ENCODE measurements at places on chromosomes 6 and 20.
A peak's percentile ranks its signal among the peaks of the same experiment; 100 is the strongest.

DNA sequence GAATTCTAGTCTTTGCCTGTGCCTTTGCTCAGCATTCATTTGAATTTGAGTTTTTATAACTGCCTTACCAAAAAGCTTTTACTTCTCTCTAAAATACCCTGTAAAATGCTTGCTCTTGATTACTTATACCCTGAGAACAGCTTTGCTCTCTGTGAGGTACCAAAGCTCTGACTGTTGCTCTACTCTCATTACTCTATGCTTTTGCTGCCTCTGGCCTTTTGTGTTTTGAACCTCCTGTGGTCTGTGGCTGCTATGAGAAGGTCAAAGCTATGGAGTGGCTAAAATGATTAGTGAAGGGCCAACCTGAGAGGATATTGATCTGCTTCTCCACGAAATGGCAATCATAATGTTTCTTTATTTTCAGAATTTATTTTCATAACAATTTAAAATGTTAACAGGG is 375.6 kb upstream of the IMPG1 start:
- no peak for DNase-seq

DNA sequence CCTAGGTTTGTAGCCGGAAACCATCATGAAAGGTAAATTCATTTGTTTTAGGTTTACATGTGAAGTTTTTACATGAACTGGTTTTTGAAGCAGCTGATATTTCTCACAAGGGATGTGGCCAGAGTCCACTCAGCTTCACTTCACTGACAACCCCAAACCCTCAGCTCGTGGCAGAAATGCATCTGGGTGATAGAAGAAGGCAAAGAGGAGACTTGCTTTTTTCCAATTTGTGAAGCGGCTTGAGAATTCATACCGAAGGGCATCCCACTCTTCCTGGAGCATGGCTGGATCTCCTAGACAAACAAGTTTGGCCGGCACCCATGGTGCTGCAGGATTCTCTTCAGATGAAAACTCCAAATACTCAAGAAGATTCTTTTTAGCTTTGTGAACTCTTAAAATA is 392.8 kb upstream of the CNR1 start:
- DNase-seq, result no peak

DNA sequence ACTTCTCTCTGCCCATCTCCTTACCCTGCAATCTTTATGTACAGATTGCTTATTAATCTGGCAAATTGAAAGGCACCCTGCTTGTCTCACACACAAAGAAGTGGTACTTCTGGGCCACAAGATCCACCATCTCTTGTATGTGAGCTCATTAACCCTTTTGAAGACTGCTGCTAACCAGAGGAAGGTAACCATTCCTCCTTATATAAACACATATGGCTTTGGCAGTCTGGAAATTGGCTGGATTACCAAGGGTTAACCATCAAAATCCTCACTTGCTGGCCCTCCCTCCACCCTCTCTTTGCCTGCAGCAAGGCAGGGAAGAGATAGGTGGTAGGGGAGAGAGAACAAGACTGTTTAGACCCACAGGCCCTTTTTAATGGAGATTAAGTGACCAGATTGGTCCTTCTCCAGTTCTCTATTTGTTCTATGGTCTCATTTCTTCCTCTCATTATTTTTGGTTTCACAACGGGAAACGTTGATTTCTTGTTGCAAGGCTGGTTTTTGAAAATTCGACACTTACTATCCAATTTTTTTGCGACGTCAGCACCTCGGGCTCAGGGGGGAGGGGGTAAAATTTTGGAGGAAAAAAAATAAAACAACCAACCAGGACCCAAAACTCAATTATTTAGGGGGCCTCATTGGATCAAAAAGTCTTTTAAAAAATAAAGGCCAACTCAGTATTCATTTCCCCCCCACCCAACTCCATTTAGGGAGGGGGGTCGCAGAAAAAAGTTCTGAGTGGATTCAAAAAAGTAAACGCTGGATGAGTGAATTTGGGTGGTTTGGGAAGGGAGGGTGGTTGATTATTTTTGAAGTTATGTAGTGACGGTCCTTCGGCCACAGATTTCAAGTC is 859 bp downstream of the PPP1R10 start:
- no peak for DNase-seq

DNA sequence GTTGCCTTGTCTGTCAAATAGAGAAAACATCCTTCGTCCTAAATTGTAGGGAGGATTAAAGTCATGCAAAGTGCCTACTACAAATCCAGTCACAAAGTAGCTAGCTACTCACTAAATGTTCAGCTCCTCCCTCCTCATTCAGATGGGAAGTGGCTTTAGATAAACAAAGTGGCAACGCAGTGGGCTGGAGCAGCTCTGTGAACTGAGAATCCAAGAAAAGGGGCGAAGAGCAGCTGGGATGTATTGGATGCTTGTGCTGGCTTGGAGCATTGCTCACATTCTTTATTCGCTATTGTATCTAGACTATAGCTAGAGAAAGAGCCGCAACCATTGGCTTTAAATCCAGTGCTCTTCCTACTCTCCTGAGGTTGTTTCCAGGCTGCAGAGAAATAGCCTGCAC is 10.3 kb downstream of the MOG start:
- DNase-seq, result no peak

GRCh38 chr20:57399587-57400155 is 8.5 kb downstream of the RBM38 start:
- DNase-seq, result peak; percentile 9

GRCh38 chr6:92667843-92668242 is 751.5 kb downstream of the EPHA7 start:
- no peak for DNase-seq

DNA sequence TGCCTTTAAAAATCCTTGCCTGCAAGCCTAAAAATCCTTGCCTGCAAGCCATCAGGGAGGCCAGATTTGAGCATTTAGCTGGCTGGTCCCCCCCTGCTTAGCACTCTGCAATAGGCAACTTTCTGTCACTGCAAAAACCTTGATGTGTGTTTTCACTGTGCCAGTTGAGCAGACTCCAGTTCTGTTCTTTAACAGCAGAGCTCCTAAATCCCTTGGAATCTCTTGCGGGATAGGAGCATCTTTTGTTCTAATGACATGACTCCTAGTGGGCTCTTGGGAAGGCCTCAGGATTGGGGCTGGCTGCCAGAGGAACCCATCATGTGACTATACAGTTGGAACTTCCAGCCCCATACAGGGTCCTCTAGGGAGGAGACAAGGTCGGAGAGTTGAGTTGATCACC is 50.4 kb downstream of the FAM184A start:
- DNase-seq, result no peak

GRCh38 chr6:150371356-150371755 is 2.5 kb downstream of the IYD start:
- DNase-seq, result no peak

DNA sequence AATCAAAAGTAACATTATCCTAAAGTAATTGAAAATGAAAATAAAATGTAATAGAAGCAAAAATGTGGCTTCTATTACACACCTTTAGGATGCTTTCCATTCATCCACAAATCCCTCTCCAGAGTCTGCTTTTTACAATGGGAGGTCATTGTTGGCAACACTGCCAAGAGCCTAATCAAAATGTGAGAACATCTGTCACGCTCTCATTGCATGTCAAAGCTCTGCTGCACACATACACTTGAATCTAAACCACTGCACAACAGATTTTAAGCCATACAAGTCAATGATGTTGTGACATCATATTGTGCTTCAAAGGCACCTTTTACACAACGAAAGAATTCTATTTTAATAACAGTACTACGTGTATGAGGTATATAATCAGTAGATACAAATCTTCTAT is 82.1 kb downstream of the PREP start:
- DNase-seq, result no peak

GRCh38 chr6:150038202-150039062 is 13.1 kb upstream of the RAET1L start:
- no peak for DNase-seq

DNA sequence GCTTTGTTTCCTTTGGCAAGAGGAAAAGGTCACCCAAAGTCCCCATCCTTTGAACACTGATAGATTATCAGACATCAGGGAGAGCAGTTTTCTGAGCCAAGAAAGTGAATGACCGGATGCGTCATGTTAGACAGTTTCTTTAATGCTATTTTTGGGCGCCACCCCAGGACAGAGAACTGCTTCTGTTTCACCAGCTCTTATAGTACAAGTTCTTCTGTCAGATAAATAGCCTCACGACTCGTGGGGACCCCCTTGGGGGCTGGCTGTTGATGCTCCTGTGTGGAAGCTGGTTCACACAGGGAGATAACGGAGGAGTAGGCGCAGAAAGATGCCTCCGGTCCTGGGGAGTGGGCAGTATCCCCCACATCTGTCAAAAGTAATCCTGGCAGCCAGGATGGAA is 54.6 kb downstream of the NPEPL1 start:
- no peak for DNase-seq

DNA sequence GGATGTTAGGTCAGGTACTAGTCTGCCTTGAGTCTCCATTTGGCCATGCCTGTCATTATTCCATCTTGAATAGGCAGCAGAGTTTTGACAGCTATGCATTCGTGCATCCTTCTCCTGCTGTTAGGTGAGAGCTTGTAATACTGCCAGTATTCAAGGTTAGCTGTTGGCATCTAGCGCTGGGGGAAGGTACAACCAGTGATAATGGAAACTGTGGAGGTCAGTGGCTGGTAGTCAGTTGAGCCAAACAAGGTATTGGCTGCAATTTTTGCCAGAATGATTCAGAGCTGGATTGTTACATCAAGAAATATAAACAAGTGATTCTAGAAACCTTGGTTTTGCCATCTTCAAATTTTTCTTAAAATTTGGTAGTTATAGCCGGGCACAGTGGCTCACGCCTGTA is 6.5 kb downstream of the FAM8A1 start:
- DNase-seq, result no peak

DNA sequence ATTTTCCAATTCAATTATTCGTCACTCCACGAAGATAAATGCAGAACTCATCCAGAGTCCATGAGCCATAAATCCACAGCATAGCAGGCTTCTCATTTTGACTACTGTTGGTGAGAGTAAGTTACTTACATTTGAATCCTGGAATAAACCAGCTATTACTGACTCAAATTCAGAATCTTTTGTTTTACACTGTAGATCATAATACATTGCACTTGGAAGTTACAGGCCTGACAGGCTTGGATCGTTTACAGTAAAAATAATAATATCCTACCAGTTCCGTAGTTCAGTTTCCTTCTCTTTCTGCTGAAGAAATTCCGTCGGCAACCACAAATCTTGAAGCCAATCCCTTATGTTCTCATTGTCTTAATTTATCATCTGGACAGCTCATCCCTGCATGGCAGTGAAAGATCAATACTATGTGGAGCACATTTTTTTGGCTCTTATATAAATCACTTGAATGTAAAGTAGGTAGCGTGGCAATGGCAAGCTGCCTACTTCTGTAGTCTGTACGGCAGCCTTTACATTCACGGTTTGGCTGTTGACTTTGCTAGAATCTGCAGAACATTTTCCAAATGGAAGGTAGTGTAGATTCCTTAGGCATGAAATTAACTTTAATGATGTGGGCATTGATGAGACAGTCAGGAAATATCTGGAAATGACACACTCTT is 142.9 kb downstream of the WDR27 start:
- no peak for DNase-seq

- DNase-seq, result no peak
Observed at GRCh38 chr6:27742833-27743573, 169.2 kb downstream of the OR2B2 start.

- no peak for DNase-seq
Observed at GRCh38 chr20:6746901-6747609, 20.4 kb upstream of the BMP2 start.

DNA sequence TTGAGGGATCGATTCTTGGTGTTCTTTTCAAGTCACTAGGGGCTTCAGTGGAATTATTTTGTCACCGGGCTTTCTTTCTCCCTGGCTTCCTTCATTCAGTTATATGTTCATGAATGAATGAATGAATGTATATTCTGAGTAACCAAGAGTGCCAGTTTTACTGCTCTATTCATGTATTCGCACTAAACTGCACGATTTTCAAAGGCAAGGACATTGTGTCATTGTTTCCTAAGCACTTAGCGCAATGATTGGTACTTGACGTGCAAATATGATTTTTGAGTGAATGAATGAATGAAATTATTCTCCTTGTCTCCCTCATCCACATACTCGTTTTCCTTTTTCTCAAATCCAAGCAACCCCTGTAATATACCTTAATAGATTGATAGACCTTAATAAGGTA is 822 bp downstream of the AFG1L start:
- DNase-seq, result no peak

DNA sequence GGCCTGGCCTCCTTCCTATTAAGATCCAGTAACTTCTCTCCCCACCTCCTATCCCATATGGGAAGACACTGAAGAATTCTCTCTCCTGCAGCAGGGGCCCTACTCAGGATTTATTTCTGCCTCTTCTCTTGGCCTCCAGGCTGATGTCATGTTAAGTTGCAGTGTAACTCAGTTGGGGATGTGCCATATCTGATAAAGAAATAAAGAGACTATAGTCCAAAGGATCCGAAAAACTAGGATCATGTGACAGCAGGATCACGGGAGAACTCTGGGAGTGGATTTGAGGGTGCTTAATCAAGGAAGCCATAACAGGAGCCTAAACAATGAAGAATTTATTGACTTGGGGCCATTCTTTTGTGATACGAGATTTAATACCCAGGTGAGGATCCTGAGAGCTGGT is 38.5 kb upstream of the TGM6 start:
- DNase-seq, result no peak

- DNase-seq, result no peak
Observed at GRCh38 chr20:56467968-56468315, 485 bp upstream of the RTF2 start.

- no peak for DNase-seq
Observed at GRCh38 chr6:45479834-45480751, 102.4 kb upstream of the SUPT3H start.

DNA sequence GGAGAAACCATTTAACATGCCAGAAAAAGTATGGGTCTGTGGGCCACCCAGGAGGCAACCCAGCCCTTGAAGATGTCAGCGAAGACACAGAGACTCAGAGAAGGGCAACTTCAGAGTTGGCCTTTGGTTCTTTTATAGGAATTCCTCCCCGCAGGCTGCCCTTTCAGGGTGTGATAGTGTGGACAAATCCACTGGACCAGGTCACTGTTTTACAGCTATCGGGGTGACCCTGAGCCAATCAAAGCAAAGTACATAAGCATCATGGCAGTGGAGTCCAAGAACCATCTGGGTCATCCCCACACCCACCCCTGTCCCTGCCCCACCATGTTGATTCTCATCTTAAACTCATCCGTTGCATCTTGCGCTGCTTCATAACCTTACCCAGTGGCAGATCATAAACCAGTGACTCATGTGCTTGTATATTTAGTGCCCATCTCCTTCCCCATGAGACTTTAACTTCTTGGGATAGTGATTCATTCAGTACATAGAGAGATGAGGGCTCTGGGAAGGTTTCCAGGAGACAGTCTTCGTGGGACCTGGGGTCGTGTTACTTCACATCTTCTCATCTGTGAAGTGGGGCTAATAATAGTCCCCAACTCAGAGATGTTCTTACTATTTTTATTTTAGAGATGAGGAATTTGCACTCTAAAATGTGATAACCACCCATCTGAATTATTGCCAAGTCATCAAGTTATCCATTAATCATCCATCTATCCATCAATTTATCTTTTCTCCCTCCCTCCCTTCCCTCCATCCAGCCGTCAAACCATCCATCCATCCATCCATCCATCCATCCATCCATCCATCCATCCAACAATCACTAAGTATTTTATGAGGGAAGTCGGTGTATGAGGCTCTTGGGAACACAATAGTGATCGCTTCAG is 51.0 kb downstream of the EDN3 start:
- DNase-seq, result no peak

- peak; percentile 29 for DNase-seq
Observed at GRCh38 chr6:36912586-36912985, 26.8 kb downstream of the C6orf89 start.

- DNase-seq, result no peak
Observed at GRCh38 chr6:16731478-16732051, 29.7 kb downstream of the ATXN1 start.

GRCh38 chr20:5654557-5654956 is 95.6 kb upstream of the SHLD1 start:
- no peak for DNase-seq
